T-cell (primary cell): ENCODE measurements at places on chromosomes 7 and 10.

- DNase-seq = no peak
Measured at GRCh38 chr10:26057466-26057865, 123.4 kb downstream of the MYO3A start.

DNA sequence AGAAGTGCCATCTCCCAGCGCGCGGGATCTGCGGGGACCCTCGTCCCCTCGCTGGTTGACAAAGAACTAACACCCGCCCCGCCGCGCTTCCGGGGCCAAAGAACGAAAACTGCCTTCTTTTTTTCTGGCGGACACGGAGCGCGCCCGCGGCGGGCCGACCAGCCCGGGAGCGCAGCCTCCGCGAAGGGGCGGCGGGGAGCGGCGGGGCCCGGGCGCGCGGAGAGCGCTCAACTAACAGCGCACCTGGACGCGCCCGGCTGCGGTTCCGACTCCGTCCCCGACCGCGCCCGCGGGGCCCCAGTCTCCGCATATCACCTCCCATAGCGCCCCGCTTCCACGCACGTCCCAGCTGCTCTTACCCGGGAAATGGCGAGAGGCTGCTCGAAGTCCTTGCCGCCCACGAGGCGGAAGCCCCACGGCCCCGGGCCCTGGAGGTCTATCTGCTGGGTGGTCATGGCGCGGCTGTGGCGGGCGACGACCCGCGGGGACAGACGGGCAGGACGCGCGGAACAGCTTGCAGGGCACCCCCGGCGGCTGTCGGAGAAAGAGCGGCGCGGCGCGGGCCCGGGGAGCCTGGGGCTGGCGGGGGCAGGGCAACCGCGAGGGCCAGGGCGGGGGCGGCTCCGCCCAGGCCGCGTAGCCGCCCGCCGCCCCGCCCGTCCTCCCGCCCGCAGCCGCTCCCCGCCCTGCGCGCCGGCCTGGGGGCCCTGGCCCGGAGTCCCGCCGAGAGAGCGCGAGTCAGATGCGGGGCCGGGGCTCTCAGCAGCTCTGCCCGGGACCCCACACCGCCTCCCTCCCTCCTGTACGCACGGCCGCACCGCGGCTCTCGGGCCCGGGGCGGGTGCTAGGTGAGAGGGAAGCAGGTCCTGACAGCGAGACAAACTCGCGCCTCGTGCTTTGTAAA is at the start of gene PDLIM1:
TSS of gene PDLIM1 (minus strand) at position 543 of the 904 bp plus-strand sequence. CDS start at position 455, 88 bp downstream.
- DNase-seq = peak; percentile 17

DNA sequence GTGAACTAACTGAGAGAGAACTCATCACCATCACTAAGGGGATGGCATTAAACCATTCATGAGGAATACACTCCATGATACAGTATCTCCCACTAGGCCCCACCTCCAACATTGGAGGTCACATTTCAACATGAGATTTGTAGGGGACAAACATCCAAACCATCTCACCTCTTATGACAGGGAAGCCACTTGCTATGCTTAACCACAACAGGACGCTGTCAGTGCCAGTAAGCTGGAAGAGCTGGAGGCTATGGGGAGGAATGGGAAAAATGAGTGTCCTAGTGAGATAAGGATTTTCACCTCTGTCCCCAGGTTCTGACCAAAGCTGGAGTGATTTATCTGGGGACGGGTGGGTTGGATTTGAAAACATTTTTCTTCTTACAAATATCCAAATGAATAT is 17.6 kb downstream of the PLCE1 start:
- DNase-seq = no peak

DNA sequence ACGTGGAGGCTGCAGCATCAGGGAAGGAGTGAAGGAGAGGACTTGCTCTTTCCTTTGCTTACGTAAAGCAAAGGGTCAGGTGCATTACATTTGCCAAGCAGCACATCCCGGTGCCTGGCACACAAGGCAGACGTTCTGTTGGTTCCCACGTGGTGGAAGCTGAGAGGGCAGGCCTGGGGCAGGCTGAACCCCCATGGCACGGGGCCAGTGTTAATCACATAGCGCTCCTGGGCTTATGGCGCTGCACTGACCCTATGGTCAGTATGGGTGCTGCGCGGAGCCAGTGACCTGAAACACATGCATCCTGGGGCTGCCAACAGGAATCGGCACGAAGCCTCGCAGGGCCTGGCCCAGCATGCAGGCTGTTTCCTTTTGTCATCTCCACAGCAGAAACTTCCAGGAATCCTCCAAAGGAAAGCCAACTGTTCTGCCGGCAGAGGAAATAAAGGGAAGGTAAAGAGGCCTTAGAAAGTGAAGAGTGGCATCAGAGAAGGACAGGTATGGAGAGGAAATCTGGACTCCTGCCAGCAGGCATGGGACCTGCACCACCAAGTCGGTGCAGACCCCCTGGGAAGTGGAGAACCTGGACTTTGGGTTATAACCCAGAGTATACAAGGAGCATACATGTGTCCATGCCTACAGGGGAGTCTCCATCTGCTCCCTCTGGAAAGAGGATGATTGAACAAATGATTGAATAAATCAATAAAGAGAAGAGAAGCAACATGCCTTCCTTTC is 560.2 kb downstream of the TCERG1L start:
- no peak for DNase-seq

GRCh38 chr10:103838862-103839518 is 16.4 kb downstream of the SH3PXD2A start:
- DNase-seq = no peak

- no peak for DNase-seq
Measured at GRCh38 chr7:25586513-25586912, 358.2 kb upstream of the NPVF start.

DNA sequence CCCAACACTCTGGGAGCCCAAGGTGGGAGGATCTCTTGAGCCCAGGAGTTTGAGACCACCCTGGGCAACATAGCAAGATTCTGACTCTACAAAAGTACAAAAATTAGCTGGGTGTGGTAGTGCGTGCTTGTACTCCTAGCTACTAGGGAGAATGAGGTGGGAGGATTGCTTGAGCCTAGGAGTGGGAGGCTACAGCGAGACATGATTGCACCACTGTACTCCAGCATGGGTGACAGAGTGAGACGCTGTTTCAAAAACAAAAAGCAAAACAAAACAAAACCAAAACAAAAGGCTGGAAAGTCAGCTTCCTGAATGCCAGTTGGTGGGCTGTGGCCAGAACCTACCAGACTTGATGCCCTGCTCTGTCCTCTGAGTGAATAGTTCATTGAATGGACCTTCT is 242.8 kb downstream of the PHTF2 start:
- no peak for DNase-seq

- no peak for DNase-seq
Measured at GRCh38 chr10:132403511-132404168, 6.6 kb downstream of the PWWP2B start.

DNA sequence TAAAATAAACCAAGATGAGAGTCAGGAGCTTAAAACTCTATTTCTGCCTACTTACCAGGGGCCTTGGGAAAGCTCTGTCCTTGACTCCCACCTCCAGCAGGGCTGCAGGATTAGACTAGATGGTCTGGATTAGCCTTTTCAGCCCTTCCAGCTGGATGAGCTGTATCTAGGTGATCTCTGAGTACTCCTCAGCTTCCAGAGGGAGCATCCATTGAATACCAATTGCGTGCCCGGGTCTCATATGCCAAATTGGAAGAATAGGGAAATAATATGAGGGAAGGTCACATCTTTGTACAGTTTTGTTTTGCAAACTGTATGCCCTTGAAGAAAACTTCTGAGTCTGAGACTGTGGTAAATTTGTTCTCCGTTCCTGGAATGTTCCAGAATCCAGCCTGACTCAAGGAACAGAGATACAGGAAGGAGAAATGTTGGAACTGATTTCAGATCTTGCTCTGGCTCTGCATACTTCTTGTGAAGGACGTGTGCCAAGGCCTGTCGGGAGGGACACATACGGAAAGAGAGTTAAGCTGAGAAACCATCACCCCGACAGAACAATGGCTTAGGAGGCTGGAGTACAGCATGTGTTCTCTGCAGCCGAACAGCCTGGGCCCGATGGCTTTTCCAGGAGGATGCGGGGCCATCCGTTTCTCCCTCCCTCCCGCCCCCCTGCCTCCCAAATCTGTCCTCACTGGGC is 44.9 kb downstream of the MINDY4 start:
- no peak for DNase-seq

DNA sequence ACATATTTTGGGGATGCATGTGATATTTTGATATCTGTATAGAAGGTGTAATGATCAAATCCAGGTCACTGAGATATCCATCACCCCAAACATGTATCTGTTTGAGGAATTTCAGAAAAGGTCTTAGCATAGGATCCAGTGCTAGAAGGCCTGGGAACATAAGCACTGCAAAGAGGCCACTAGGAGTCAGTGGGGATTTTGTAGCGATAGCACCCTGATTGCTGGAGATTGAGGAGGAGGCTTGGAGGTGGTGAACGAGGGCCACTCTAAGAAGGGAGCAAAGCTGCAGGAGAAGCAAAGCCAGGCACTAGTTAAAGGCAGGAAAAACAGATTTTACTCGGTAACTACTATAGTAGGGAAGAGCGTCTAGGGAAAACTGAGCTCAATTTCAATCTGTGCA is 324.0 kb downstream of the LHFPL3 start:
- no peak for DNase-seq

DNA sequence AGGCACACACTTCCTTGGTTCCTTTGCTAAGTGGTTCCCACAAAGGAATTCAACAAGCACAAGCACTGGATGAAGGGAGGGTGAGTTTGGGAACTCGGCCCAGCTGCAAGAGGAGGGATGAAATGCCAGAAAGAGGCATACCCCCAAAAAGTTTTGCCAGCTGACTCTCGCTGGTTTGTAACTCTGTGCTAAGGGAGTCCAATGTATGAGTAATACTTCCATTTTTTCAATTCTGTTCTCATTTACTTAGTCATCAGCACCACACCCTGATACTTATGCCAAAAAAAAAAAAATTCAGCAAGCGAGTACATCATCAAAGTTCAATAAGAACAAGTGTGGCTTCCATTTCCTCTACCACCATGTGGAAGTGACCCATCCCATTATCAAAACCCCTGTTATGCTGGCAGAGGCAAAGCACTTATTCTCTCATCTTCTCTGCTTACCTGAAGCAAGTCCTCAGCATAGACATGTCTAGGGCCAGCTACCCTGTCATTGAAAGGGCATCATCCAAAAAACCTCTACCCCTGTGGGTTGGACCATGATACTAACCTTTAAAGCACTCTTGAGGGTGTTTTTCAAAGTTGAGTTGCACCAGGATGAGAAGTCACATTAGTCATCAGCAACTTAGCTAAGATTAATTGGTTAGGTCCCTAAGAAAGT is 6.9 kb upstream of the HYCC1 start:
- DNase-seq = no peak

DNA sequence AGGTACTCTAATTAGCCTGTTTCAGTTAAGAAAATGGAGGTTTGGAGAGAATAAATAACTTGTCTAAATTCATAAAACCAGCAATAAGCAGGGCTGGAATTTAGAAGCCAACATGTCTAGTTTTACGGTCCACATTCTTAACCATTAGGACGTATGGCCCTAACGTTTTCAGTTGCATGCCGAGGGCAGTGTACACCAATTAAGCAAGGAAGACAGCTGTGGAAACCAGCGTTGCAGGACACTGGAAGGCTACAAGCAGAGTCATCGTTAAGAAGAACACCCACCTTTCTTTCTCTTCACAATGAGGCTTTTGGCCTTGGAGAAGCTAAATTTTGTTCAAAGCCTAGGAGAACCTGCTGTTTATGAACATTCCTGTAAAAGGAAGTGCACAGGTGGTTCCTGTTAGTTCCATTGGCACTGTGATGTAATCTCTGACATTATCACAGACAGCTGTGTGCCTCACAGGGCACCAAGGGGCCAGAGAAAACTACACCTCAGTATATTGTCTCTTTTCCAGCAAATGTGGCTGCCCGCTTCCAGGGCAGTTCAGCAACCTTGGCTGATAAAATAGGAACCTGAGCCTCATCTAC is 21.0 kb downstream of the MPP7 start:
- DNase-seq = no peak

DNA sequence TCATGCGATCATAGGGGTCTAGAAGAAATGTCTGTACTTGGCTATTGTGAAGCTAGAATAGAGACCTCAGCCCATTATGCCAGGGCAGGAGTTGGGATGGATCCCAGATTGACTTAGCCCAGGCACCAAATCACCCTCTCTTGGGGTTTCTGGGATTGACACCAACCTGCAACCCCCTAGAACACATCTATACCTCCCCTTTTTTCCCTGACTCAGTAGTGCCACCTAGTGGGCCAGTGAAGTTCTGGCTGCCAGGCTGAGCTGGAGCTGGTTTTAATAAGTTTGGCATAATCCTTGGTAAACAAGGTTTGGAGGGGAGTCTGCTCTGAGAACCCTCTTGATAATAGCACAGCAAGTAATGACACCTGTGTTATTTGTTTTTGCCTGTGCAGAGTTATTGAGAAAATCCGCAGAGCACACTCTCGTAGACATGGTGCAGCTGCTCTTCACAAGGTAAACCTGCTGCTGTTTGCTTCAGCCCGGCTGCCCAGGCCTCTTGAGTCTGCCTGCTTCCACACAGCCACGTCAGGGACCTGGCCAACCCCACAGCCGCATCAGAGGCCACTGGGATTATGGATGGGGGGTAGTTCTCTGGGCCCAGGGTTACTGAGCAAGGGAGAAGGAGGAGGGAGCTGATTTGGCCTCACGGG is 43.3 kb upstream of the NFKB2 start:
- DNase-seq = peak; percentile 73

DNA sequence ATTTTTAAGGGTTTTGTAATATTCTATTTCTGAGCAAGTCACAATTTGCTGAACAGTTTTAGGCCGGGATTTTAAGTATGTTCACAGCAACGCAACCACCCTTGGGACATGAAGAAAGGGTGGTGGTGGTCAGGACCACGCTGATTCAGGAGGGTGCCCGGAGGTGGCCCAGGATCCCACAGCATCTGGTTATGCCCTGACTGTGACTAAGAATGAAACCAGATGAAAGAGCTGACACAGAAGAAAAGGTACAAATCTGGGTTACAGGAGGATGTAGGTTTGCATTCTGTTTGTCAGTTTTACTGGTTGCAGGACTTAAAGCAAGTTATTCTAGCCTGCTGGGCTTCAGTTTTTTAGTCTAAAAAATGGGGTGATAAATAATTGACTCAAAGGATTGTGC is 279.7 kb downstream of the CCSER2 start:
- no peak for DNase-seq

GRCh38 chr7:61111-61510 is 131.3 kb upstream of the FAM20C start:
- DNase-seq = no peak

GRCh38 chr10:130169136-130169859 is 33.1 kb downstream of the GLRX3 start:
- DNase-seq = no peak
